ENCODE measurements at places on chromosomes 6 and 20. TPM values are rescaled to one million over a fixed set of nuclear protein-coding genes. Genes with fewer than 3 reads are reported as not detected.

GRCh38 chr20:46129955-46130481, 11.9 kb downstream of the CD40 start:
- no peak for DNase-seq

GRCh38 chr6:43870660-43871061, 100.7 kb downstream of the VEGFA start:
- no peak for DNase-seq

- DNase-seq: no peak
Measured at GRCh38 chr6:25489399-25489798, 162.6 kb upstream of the SCGN start.

DNA sequence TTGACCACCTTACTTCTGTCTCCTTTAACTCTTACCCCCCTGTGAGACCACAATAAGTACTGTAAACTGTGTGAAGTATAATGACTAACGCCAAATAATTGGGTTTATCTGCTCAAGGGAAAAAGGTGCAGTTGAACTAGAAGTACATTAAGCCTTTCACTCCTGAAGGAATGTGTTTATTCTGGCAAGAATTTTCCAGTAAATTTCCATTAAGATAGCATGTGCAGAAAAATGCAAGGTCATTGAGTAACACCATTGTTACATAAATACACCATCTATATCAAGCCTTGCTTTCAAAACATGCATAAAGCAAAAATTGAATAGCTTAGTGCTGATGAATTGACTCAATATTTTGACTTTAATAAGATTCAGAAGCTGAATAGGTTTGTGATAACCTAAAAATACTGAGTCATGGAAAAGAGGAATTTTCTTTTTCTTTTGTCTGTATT, 65.4 kb downstream of the ARHGAP18 start:
- no peak for DNase-seq

GRCh38 chr6:48563433-48563832, 452.4 kb upstream of the PTCHD4 start:
- DNase-seq: no peak

DNA sequence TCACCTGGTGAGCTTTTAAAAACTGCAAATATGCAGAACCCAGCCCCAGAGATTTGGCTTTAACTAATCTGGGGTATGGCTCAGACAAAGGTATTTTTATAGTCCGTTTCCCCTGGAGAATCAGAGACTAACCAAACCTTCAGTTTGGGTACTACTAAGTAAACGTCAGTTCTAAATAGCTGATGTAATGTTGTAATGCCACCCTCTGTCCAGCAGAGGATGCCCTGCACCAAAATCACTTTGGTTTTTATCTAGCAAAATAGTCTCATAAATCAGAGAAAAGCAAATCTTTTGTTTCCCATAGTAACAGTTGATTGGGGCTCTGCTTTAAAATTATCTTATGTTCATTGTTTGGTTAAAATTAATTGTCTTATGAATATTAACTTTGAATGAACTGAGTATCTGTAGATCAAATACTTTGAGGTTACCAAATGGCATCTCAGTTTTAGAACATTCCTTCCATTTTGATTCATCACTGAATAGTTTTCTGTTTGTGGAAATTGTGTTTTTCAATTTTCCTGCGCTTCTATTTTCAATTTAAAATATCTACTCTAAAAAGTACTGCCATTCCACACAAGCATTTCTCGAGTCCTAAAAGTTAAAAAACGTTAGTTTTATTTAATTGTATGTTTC, 278.3 kb upstream of the PLCB4 start:
- peak; percentile 28 for DNase-seq

GRCh38 chr20:36017048-36017951, 48.9 kb downstream of the CNBD2 start:
- DNase-seq: peak; percentile 87

UBE3D gene
- polyA plus RNA-seq: 8.1 TPM

EYA4 gene
- polyA plus RNA-seq: 16.3 TPM

TFAP2D gene
- polyA plus RNA-seq: not detected

NOTCH4 gene
- 30.0 TPM for polyA plus RNA-seq

PDSS2 gene
- 17.0 TPM for polyA plus RNA-seq

BFSP1 gene
- polyA plus RNA-seq: 4.2 TPM
